ENCODE measurements at places on chromosomes 1 and 21.
A peak's percentile ranks its signal among the peaks of the same experiment; 100 is the strongest.

- DNase-seq, result no peak
Observed at GRCh38 chr1:94675373-94675772, 133.8 kb upstream of the F3 start.

GRCh38 chr1:179809506-179810366 lies 66.6 kb downstream of the FAM163A start:
- no peak for DNase-seq

DNA sequence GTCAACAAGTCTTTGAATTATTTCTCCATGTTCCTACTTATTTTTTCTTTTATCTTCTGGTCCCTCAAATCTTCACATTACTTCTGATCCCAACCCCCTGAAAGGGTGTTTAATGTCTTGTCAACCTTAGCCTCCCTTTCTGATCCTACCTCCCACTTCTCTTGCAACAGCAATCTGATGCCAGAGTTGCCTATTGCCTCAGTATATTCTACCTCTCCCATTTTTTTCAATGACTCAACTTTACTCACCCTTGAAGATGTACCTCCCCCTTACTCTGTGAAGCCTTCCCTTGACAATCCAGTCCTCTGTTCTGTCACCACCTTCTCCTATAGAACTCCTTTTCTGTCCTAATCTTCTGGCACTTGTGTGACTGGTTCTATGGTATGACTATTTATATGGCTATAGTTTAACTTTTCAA lies 99.5 kb upstream of the CD55 start:
- DNase-seq, result no peak

- DNase-seq, result no peak
Observed at GRCh38 chr1:60921175-60921574, 161.2 kb upstream of the NFIA start.

DNA sequence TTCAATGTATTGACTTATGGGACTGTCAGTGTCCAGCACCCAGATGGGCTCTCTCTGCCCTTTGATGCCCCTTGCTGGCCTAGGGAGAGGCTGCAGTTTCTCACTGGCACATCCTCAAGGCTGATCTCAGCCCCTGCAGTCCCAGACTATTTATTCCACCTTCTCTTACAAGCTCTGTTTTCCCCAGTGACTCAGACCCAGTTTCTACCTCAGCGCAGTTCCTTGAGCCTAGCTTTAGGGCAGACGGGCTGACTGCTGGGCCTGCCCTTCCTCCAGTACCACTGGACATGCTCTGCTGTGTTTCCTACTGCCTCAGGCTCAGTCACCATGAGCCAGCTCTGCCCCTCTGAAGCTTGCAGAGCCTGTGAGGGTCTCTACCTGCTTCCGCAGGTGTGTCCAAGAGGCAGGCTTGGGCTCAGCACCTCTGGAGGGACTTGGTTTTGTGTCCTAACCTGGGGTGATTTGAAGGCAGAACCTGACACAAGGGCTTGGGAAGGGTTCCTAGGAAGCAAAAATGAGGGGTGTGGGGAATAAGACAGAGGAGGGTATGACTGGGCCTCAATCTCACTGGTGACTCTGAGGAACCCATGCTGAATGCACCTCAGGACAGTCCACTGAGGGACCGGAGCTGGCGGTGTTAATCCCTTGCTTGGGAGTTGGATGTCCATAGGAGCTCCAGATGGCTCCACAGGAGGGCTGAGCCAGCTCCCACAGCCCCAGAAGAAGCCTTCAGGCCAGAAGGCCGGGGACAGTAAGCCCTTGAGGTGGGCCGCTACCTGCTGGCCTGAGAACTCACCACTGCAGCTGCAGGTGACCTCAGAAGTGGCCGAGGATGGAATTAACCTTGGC lies 689.9 kb downstream of the MATN1 start:
- DNase-seq, result no peak

- DNase-seq, result no peak
Observed at GRCh38 chr1:243910607-243911006, 60.6 kb upstream of the AKT3 start.

DNA sequence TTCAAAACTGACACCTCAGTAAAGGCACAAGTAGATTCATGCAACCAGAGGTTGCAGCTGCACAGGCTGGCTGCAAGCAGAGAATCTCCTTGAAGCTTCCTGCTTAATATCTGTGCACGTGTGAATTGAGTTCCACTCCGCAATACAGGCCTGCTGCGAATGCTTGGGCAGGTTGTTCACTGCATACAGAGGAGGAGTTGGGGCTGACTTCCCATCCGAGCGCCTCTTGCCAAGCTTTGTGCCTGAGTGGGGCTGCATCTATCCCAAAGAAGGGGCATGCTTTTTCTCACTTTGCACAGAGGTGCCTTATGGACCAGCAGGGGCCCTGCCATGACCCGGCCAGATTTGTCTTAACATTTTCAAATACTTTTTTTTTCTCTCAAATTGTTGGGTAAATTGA lies 17.9 kb upstream of the PADI1 start:
- DNase-seq, result no peak

DNA sequence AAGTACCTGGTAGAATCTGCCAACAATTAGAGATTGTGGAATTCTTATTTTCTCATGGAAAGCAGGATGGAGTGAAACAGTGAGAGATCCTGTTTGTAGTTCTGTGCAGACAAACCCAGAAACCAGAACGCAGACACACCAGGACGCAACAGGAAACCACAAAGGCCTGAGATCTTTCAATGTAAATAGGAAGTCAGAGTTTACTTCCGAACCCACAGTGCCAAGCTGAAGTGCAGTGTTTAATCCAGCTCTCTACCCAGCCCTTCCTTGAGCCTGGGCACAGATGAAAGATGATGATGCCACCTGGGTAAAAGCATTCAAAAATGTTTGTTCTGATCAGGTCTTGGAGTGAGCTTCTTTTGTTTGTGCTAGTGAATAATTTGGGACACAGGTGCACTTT lies 244.2 kb upstream of the HOOK1 start:
- no peak for DNase-seq

DNA sequence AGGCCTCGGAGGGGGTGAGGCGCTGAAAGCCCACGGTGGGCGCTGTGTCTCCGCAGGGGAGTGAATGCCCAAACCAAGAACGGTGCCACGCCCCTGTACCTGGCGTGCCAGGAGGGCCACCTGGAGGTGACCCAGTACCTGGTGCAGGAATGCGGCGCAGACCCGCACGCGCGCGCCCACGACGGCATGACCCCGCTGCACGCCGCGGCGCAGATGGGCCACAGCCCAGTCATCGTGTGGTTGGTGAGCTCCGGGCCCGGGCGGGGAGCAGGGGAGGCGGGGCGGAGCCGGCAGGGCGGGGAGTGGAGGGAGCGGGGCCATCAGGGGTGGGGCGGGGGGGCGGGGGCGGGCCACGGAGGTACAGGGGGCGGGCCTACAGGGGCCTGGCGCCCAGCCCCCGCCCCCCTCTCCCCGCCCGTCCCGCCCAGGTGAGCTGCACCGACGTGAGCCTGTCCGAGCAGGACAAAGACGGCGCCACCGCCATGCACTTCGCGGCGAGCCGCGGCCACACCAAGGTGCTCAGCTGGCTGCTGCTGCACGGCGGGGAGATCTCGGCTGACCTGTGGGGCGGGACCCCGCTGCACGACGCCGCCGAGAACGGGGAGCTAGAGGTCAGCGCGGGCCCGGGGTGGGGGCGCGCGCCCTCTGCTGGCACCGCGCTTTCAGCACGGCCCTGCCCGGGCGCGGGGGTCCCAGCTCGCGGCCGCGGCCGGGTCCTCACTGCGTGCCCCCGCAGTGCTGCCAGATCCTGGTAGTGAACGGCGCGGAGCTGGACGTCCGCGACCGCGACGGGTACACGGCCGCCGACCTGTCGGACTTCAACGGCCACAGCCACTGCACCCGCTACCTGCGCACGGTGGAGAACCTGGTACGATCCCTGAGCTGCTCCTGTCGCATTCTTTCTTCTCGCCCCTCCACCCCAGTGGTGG lies 15.9 kb downstream of the ESPN start:
- DNase-seq, result peak; percentile 71

DNA sequence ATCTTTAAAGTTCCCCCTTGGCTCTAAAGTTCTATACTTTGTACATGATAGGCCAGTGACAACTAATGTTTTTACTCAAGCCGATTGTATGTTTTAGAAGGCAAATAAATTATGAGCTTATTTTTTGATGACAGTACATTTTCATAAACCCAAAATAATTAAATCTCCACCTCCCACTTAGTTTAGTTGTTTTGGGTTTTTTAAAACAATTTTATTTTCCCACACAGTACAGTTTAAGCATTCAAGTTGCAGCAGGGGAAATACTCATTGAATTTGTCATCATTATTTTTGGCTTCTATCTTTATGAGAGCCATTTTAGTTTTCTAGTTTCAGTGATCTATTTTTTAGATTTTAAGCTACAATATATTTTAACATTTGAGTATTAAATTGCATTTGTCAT lies 93.6 kb downstream of the OLFML2B start:
- no peak for DNase-seq

DNA sequence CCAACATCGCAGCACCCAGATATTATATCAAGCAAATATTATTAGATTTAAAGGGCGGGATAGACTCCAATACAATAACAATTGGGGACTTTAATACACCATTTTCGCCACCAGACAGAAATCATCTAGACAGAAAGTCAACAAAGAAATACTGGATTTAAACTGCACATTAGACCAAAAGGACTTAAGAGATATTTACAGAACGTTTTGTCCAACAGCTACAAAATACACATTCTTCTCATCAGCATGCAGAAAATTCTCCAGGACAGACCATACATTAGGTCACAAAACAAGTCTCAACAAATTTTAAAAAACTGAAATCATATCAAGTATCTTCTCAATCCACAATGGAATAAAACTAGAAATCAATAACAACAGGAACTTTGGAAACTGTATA lies 121.2 kb downstream of the ACBD6 start:
- no peak for DNase-seq

DNA sequence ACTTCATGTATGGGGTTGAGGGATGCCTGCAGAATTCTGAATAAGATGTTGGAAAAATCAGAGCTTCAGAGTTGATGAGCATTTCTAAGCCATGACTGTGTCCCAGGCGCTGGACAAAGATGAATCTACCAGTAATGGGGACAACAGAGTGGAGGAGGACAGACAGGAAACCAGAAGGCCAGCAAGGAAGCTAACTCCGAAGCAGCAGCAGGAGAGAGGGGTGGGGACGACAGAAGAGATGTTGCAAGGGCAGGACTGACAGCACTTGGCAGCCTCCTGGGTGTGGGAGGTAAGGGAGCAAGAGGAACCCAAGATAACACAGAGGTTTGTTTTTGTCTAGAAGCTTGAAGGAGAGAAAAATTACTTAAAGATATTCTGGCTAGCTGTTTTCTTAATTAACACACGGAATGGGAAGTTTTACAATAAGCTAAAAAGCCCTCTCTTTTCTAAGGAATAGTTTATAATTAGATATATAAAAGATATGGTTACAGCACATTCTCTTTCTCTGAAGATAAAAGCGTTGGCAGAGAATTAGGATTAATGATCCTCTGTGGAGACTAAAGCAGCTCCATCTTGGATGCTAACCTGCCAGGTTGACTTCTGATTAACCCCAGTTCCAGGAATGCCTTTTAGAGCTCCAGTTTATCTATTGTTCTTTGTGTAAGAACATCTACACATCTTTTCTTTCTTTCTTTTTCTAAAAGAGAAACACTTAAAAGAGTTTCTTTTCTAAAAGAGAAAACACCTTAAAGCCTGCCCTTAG lies 92.7 kb downstream of the TENT5C start:
- peak; percentile 77 for DNase-seq

DNA sequence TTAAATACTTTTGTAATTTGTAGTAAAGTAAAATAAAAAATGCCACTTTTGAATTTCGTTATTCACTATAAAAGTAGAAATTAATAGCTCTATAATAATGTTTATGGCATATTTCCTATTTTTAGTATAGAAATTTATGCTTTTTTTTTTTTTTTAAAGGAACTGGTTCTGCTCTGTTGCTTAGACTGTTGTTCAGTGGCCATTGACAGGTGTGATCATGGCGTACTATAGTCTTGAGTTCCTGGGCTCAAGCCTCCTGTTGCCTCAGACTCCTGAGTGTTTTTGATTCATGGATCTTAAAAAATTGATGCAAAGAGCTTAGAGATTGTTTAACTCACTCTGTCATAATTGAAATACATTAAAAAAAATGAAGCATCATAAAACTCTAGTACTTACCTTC lies 53.6 kb downstream of the RPS6KC1 start:
- no peak for DNase-seq

Data from right cardiac atrium (tissue), 5 donors.